Breast epithelium (tissue), 4 donors: ENCODE measurements at places on chromosomes 12 and 14.
A peak's percentile ranks its signal among the peaks of the same experiment; 100 is the strongest.

GRCh38 chr12:90027041-90027440 is 318.4 kb upstream of the ATP2B1 start:
- DNase-seq = no peak

DNA sequence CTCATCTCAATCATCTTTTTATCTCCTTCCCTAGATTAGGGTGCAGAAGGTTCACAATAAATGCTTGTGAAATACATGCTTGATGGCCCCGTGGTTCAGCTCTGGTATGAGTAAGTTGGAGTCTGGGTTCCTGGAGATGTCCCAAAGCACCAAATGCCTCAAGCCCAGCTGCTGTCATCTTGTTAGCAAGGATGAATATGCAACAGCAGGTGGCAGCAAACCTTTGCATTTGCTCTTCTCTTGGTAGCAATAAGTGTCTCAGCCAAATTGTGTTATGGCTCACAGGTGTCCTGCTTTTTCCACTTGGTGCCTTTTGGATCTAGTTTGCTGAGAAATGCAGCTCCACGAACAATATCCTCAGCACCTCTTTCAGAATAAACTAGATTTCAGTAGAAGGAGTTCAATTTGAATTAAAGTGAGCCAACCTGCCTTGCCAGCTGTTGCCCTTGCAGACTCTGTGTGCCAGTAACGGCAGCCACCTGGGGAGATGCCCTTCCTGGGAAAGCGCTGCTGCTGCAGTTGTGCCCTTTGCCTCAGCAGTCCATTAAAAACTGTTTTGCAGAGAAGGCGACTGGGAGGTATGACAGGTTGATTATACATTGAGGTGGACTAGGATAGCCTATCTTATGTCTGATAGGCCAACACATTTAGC is 417.3 kb downstream of the SNAPC1 start:
- peak; percentile 35 for DNase-seq

- no peak for DNase-seq
These were observed 153.6 kb upstream of the ARID2 start for GRCh38 chr12:45575823-45576475.

DNA sequence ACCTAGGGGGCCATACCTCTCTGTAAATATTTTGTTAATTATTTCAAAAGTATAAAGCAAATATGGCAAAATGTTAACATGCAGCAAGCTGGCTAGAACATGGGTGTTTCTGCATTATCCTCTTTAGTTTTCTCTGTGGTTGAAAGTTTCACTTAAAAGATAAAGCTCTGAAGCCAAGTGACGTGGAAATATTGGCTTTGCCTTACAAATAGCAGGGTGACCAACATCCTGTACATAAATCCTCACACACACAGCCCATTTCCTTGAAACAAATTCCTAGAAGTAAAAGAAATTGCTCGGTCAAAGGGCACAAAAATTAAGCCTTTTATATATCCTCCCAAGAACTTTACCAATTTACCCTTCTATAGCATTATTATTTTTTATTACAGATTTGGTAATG is 10.6 kb upstream of the VWF start:
- DNase-seq = no peak

GRCh38 chr14:101426466-101426865 is 134.8 kb upstream of the DIO3 start:
- no peak for DNase-seq

- DNase-seq = no peak
These were observed 443.2 kb upstream of the FOXG1 start for GRCh38 chr14:28323366-28323765.

GRCh38 chr12:46379352-46379751 is 6.8 kb upstream of the SLC38A2 start:
- no peak for DNase-seq

GRCh38 chr14:101518611-101519473 is 42.5 kb upstream of the DIO3 start:
- no peak for DNase-seq

- DNase-seq = no peak
These were observed at the start of gene SELPLG for GRCh38 chr12:108633534-108634248. Gene SELPLG (minus strand): TSS chr12:108633894. CDS start chr12:108624307, 9,587 bp downstream.

DNA sequence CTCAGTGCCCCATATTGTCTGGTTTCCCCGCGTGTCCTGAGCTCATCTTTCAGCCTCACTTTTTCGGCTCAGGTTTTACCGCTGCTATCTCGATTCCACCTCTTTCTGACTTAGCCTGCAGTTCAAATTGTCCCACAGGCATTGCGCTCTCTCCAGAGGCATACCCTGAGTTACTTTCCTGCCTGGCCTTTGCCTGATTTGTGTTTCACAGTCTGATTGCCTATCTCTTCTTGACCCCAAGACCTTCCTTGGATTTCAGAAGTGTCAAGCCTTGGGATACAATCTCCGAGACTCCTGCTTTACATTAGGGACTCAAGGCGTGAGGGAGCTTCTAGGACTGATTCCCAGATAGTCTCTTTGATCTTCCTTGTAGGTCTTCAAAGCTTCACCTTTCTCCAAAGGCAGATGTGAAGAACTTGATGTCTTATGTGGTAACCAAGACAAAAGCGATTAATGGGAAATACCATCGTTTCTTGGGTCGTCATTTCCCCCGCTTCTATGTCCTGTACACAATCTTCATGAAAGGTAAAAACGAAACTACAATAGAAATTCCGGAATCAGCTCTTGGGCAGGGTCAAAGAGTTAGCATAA is 629 bp downstream of the LETMD1 start:
- DNase-seq = no peak

DNA sequence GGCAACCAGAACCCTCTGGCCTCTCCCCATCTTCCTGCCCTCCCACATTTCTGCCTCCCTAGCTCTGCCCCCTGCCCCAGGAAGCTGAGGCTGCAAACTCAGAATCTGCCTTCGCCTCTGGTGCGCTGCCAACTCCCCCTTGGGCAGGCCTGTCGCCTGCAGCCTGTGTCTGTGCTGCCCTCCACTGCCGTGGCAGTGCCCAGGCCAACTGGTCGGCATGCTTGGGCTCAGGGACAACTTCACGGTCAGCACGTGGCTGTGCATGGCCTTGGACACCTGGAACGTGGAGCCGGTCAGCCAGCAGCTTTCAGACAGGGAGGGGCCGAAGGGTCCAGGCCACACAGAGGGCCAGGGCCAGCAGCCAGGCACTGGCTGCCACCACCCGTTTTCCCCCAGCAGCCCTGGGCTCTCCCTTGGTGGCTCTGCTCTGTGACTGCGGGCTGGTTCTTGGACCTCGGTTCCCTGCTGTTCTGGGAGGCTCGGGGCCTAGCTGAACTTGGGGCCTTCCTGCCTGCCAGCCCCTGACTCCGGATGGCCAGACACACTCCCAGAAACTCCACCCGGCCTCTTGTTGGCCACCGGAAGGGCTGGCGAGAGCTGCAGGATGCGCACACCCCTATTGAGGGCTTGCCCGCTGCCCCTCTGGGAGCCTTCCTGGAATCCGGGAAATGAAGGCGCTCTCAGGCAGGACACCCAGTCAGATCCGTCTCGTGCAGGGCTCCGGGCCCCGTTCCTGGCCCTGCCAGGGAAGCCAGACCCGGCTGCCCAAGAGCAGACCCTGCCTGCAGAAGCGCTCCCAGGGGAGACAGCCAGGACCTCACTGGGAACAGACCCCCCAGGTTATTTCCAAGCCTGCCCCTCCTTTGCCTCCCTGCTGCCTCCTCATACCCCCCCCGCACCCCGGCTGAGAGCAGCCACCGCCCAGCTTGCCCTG is 34.2 kb upstream of the PPP1R13B start:
- no peak for DNase-seq

- no peak for DNase-seq
These were observed 10.5 kb downstream of the NTF3 start for GRCh38 chr12:5442251-5443006.

DNA sequence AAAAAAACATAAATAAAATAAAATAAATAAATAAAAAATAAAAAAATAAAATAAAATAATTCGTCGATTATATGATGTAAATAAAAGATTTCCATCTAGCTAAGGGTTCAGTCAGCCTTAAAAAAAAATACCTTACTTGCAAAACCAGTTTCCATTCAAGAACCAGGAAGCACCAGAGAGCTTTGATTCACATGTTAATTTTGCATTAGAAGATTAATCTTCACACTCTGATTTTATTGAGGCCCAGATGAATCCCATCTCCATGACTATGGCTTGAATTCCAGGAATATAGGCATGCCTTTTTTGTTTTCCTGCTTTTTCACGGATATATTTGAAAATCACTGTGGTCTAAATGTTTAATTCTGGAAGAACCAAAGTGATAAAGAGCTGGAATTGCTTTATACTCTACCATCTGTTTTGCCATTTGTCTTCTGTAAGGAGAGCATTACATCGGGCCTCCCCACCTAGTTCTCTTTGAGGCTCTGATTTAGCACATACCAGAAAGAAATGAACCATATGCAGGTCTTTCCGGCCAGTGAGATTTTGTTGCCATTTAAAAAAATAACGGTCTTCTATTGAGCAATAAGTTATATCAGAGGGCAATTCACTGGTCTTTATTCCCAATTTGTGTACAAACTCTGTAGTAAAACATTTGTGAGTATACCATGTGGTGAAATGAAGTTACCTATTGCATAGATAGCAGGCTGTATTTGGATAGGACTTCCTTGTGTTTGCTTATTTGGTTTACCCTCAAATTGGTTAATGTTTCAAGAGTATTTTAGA is 175.5 kb downstream of the AEBP2 start:
- DNase-seq = no peak

- no peak for DNase-seq
These were observed 45.3 kb downstream of the PRMT8 start for GRCh38 chr12:3536096-3536875.

- DNase-seq = no peak
These were observed 4.0 kb downstream of the C12orf54 start for GRCh38 chr12:48486261-48486660.

DNA sequence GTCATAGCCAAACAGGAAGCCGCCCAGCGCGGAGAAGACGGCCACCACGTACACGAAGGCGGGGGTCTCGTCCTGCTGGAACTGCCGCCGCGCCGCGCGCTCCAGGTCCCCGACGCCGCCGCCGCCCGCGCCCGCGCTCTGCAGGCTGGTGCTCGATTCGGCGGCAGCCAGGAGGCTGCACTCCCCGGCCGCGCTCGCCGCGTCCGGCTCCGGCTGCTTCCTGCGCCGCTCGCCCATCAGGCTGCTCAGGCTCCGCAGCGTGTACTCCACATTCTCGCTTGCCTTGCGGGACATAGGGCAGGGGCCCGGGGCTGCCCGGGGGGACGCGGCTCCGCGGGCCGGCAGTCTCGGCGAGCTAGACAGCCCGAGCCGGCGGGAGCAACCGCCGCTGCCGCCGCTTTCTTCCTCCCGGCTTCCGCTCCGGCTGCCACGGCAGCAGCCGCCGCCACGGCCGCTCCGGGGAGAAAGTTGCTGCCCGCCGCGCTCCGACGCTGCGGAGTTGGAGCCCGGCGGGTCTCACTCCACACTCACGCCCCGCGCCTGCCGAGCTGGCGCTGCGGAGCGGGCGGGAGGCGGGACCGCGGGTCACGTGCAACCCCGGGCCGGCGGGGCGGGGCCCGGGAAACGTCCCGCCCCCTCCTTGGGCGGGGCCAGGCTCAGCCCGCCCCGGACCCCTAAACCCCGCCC is at the start of gene SLC2A13:
Gene SLC2A13 (minus strand): TSS at position 567 of the 687 bp plus-strand sequence. CDS start 273 bp downstream, at position 294.
- DNase-seq = peak; percentile 59

DNA sequence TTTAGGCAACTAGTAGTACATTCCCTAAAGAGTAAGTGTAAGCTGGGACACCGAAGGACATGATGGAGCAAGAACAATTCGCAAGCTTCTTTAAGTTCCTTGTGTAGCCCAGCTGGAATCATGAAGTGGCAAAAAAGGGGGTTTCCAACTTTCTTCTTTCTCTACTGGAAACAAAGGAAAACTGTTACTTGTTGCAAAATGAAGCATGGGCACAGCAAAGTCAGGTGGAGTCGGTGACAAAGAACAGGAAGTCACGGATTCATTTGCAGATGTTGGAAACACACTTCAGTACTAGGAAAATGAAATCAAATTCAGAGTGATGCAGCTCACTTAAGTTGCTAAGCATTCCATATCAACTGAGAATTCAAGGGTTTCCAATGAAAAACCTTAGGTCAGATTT is 706.9 kb upstream of the STXBP6 start:
- no peak for DNase-seq

- no peak for DNase-seq
These were observed 367.6 kb downstream of the C12orf75 start for GRCh38 chr12:105698075-105698474.

DNA sequence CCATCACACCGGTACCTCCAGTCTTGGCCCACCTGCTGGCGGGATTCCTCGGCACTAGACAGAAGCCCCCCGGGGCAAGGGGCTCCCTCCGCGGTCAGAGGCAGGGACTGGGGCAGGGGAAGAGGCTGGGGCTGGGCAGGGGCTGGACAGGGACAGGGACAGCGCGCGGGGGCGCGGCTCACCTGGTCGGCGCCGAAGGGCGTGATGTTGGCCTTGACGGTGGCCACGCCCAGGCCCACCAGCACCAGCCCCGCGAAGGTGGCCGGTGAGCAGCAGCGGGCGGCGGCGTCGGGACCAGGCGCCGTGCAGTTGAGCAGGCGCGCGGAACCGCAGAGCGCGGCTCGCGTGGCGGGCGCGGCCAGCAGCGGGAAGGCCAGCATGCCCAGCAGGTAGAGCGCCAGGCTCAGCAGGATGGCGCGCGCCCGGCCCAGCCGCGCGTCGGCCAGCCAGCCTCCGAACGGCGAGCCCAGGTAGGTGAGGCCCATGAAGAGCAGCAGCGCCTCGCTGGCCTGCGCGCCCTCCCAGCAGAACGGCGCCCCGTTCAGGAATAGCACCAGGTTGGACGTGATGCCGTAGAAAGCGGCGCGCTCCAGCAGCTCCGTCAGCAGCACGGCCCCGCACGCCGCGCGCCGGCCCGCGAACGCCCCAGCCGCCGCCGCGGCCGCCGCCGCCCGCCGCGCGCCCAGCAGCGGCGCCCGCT is 392 bp downstream of the SLC15A4 start:
- no peak for DNase-seq

DNA sequence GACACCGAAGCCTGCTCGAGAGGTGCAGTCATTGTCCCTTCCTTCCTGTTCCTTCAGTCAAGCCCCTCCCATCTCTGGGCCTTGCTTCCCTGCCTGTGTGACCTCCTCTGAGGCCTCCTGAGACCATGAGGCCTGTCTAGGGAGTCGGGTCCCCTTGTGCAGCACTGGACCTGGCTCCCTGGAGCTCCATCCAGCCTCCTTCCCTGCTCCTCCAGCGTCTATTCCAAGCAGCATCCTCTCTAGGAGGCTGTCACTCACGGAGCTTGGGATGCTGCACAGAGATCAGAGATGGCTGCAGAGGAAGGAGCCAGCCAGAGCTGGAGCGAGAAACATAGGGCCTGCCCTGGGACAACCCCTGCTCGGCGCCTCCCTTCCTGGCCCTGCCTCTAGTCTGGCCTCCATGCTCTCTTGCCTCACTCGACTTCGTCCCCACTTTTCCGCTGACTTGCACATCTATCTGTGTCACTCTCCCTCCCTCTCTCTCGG is 142.7 kb downstream of the BCL11B start:
- DNase-seq = no peak
